ENCODE measurements at places on chromosomes 1 and 21.

- DNase-seq, result no peak
Observed at GRCh38 chr1:25661043-25661815, 44.6 kb downstream of the MAN1C1 start.

DNA sequence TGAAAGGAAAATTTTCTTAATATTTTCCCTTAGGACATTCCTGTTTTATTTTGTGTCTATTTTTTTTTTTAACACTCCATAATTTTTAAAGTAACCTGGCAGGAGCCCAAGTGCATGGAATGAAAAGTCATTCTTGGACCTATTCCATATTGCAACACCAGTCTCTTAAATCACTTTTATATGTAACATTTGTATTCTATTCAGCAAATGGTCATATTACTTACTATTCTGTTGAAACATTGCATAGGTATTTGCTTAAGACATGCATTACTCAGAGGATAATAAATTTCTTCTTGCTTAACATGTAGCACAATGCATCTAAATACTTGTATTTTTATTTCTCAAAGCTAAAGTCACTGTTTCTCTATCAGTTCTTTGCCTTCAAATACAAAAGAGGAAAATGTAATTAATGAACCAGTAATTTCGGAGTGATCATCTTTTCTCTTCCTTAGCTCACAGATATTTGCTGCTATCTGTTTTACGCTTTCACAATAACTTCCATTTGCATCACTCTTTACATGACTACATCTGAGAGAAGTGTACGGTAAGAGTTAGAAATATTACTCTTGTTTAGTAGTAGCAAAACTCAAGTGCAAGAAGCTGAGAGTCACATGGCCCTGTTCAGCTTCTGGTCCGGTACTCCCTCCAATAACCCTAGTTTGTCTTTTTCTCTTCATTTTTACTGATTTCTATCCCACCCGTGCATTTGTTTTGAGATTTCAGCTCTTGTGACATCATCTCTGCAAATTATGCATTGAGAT is 394.8 kb downstream of the USP25 start:
- DNase-seq, result no peak

GRCh38 chr1:227035316-227035715 is 95.2 kb downstream of the COQ8A start:
- no peak for DNase-seq

DNA sequence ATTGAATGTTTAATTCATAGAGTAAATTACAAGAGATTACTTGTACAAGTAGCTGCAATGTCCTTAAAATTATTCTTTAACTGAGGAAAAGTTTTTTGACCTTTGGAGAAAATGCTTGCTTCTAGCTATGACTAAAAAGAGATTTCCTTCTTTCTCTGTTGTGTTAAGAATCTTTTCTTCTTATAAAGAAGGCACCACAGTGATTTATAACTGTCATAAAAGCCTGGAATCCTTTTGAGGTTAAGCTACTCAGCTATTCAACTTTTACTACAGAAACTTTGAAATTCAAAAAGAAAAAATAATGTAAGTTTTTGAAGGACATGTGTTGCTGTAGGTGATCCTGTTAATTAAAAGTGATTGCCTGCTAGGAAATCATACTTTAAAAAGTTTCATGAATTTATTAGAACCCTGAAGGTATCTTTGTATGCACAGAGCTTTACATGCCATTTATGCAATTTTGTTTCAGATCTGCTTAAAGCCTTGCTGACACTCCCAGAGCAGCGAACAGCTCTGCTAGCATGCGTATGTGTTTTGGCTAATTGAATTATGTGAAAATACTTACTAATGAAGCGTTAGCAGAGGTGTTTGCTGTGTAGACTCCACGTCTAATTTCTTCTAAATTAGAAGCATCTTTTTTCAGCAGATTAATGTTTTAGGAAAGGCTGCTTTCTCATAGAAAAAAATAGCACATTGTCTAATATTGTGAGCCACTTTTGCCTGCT is 94.7 kb upstream of the SMYD2 start:
- no peak for DNase-seq

DNA sequence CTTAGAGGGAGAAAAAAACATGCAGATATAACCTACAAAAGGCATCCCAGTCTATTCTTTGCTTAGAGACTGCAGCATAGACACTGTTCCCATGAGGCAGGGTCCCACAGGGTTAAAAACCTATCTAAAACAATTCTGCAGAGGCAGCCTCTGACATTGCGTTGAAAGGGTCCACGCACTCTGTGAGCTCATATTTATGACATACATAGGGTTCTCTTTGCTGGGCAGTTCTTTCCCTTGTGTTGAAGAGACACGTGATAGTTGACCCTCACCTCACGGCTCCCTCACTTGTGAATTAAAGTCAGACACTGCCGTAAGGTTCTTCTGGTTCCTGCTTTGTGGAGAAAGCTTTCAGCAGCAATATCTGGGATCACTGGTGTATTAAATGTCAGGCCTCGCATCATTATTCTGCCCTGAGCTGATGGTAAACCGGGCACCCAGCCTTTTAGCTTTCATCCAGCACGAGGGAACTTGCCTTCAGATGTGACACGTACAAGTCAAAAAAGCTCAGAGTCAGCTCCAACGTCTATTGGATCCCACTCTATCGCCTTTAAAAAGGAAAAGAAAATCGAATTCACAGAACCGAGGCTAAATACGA is 52.8 kb upstream of the HNRNPU start:
- no peak for DNase-seq

DNA sequence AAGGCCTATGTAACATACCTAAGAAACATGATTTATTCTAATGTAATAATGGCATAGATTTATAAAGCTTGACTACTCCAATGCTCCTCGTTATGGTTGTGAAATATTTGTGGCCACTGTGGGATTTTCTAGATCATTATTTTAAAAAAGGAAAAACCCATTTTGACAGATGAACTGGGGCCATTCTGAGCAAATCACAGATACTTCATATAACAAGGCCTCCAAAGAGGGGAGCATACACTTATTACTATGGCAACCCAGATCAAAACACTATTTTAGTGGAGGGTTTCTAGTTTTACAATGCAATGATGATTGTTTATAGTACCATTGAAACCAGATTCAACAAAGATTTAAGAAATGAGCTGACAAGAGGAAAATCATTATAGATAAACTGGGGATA is 346.6 kb downstream of the ZNF326 start:
- no peak for DNase-seq

DNA sequence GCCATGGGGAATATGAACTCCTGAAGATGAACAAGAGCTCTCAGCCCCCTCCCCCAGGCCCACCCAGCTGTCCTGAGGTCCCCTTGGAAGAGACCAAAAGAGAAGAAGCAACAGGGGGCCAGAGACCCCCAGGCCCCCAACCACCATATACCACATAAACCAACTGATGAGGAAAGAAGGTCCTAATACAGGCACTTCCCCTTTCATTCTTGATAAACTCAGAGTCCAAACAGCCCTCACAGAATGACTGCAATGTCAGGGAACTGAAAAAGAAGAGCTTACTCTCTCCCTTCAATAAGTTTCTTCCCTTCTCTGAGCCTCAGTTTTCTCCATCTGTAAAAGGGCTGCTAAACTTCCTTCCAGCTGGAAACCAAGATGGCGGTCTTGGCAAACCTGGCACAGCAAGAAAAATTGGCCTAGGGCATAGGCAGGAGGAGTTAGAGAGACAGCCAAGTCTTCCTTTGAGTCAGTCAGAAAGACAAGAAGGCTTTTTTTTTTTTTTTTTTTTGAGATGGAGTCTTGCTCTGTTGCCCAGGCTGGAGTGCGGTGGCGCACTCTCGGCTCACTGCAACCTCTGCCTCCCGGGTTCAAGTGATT is 90.5 kb downstream of the VWA5B1 start:
- DNase-seq, result no peak

DNA sequence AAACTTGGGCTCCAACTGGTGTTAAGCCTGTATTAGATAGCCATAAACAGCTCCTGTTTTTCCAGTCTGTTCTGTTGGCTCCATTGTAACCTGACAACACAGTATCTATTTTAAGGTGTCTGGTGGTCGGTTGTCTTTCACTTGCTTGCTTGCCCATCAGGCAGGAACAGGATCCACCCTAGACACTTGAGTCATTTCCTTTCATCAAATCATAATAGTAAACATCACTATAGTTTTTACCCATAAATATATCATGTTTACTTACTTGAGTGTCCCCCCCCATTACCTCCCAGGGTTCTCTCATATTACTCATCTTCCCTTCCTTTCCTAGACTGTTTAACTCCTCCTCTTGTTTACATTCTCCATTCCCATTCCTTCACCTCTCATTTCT is 2.9 kb downstream of the DDI2 start:
- peak; percentile 39 for DNase-seq

- no peak for DNase-seq
Observed at GRCh38 chr1:3060127-3060526, 8.9 kb upstream of the PRDM16 start.

DNA sequence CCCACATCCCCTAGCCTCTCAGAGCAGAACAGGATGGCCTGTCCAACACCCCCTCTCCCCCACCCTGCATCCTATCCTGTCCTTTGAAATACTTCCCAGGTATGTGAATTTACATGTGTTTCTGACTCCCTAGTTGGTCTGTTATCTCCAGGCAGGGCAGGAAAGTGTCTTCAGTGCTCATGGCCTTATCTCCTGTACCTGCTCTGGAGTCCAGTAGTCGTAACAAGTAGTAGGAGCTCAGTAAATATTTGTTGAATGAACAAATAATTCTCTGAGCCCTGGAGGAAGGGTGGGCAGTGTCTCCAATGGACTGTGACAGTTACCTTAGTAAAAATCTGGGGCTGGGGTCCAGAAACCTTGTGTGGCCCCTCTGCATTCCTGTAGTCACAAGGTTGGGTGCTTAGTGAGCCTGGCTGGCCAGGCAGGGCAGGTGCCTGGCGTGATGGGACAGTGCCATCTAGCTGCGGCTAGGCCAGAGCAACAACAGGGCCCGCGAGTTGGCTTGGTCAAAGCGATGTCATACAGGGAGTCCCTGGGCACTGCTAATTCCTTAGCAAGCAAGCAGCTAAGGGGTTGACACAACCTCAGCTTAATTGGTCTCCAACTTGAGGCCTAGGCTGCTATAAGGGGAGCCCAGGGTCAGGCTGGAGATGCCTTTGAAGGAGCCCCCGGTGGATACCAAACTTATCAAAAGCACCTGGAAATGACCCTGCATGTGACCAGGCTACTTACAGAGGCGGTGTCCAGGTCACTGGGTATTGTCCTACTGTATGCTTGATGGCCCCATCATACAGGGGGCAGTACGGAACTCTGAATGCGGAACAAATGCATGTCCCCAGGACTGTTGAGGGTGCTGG is 89.0 kb upstream of the PPM1J start:
- peak; percentile 69 for DNase-seq

DNA sequence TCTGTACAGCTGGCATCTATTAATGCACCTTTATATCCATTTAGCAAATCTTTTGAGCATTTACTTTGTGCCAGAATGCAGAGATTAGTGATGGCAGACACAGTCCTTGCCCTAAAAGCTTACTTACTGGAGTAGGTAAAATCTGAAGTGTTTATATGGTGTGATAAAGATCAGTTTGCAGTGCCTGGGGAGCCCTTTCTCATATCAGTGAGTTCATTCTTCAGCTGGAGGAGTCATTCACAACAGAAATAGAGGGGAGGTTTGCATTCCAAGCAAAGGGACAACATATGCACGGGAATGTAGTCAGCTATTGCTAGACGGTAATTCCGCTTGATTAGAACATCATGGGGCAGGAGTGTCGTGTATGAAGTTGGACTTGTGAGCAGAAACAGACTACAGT is 8.4 kb downstream of the SLC35F3 start:
- DNase-seq, result no peak

DNA sequence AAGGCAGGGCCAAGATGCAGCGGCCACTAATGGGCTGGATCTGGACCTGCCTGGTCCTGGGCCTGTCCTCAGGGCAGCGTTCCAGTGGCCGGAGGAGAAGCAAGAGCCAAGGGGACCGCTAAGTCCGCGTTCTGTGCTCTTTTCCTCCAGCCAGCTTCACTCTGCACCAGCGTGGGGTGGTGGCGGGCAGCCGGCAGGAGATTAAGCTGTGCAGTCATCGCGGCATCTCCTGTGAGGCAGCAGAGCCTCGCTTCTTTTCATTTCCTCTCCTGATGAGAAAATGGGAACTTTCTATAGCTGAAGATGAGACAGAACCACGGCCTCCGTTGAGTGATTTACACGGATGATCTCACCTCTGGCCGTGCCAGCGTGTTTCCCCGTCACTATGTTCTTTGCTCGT is 43.4 kb downstream of the AJAP1 start:
- DNase-seq, result no peak

DNA sequence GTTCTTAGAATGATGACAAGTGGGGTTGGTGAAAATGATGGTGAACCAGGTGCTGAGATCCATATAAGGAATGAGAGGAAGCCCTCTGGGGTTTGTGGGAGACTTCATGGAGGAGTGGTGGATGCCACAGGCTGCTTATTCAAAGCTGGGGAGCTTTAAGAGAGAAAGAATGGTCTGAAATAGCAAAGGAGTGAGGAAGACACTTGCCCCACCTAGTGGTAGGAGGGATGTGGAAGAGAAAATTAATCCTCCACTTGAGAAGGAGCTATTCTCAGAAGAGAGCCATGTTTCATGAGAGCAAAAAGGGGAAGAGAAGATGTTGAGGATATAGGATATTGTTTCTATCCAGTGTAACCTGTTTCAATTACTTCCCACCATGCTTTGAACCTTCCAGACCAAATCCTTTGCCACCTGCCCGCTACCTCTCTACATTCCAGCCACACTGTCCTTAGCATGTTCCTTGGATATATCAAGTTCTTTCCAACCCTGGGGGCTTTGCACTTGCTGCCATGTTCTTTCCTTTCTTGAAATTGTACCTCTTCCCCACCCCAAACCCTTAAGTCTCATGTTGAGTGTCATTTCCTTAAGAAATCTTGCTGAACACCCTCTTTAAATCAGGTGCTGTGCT is 19.6 kb upstream of the ZNF648 start:
- peak; percentile 48 for DNase-seq

- no peak for DNase-seq
Observed at GRCh38 chr21:28822486-28823335, 170.0 kb downstream of the LTN1 start.

- no peak for DNase-seq
Observed at GRCh38 chr1:232585486-232585885, 44.4 kb downstream of the SIPA1L2 start.

GRCh38 chr1:41479000-41479807 is 5.3 kb downstream of the EDN2 start:
- no peak for DNase-seq

DNA sequence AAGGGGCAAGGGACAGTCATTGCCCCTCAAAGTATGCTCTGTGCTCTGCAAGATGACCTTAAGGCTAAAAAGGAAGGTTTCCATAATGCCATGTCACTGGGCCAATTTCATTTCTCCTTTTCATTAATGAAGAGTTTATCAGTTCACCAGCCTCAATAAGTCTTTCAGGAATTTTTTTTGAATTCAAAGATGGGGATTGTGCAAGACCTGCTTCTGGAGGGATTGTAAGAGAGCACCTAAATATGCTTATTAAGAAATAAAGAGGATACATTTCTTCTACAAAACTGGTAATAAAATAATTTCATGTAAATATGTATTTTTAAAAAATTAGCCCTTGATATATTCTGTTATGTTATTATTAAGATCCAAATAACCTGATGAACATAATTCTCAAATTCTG is 86.8 kb upstream of the RGS4 start:
- no peak for DNase-seq

All from activated CD4-positive, alpha-beta T cell treated with anti-CD3 and anti-CD28 coated beads, Interleukin-10, Interleukin-2, amounts not matched to agents 100 ng/mL and 50 ng/mL, durations not matched to agents 16 hours and 8 hours (primary cell).